ENCODE measurements at places on chromosomes 4 and X.
A peak's percentile ranks its signal among the peaks of the same experiment; 100 is the strongest.

DNA sequence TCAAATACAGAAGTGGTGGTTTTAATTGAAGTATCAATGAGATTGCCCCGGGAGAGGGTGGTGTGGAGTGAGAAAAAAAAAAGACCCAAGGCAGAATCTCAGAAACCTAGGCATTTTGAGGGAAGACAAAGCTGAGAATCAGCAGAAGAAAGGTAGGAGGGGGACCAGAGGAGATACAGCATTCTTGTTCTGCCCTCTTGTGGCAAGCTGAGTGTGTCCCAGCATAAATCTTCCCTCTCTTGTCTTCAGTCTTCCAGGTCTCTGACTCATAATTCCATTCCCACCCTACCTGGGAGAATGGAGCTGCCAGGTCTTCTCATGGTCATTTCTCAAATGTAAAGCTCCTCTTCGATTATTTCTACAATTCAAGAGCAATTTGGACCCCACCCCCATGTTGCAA lies 32.7 kb upstream of the MAGED1 start:
- peak; percentile 5 for DNase-seq

- no peak for DNase-seq
Observed at GRCh38 chr4:52263607-52264006, 212.5 kb downstream of the SPATA18 start.

DNA sequence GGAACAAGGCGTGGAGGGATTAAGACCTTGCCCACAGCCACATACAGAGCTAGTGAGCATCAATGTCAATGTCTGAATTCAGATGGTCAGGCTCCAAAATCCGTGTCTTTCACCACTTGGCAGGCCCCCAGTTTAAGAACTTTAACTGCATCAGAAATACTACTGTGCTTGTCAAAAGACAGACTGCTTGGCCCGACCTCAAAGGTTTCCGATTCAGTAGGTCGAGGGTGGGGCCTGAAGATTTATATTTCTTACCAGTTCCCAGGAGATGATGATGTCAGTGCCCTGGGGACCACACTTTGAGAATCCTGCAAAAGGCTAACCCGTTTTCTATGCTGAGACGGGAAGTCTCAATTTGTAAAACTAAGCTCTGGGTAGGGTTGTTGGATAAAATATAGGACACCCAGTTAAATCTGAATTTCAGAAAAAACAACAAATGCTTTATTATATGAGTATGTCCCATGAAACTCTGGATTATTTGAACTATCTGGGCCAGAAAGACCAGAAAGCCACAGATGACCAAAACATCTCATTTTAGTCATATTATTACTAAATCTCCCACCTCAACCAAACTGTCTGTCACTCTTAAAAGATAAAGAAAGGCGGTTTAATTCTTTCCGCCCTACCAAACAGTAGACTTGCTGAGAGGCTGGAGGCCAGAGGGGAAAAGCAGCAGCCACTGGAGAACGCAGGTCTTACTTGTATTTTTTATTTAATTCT lies 42.7 kb downstream of the GATB start:
- DNase-seq: peak; percentile 34

- DNase-seq: no peak
Observed at GRCh38 chr4:48968814-48969213, 17.3 kb upstream of the CWH43 start.

DNA sequence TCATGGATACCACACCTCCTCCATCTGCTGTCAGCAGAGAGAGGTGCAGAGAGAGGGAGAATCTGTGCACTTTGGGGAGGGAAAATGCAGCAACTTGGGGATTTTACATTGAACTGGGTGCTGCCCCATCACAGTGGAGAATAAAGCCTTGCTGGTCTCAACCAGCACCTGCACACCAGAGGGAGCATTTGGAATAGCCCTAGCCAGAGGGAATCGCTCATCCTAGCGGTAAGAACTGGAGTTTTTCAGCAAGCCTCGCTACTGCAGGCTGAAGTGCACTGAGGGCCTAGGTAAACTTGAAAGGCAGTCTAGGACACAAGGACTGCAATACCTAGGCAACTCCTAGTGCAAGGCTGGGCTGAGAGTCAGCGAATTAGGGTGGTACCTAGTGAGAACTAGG lies 148.7 kb downstream of the KDR start:
- no peak for DNase-seq

DNA sequence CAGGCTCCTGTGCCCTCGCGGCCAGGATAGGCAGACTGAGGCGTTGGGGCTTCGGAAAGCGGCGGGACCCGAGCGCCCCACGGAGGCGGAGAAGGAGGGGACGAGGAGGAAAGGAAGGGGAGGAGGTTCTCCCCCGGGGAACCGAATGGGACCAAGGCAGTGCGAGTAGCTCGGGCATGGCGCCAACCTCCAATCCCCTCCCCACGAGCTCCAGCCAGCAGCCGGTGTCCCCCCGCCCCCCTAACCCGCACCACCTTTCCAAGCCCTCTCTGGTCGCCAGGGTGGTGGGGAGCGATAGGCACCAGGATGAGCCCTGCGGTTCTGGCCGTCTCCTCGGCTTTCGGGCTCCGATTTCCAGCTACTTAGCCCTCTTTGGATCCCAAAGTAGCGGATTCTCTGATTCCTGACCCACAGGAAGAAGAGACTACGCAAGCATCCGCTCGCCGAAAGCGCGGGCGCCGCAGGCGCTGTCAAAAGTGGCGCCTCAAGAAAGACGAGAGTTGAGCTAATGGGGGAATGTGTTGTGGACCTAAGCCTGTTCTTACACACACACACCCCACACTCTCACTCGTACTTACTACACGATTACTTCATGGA lies 15.2 kb upstream of the ZIC3 start:
- DNase-seq: no peak

DNA sequence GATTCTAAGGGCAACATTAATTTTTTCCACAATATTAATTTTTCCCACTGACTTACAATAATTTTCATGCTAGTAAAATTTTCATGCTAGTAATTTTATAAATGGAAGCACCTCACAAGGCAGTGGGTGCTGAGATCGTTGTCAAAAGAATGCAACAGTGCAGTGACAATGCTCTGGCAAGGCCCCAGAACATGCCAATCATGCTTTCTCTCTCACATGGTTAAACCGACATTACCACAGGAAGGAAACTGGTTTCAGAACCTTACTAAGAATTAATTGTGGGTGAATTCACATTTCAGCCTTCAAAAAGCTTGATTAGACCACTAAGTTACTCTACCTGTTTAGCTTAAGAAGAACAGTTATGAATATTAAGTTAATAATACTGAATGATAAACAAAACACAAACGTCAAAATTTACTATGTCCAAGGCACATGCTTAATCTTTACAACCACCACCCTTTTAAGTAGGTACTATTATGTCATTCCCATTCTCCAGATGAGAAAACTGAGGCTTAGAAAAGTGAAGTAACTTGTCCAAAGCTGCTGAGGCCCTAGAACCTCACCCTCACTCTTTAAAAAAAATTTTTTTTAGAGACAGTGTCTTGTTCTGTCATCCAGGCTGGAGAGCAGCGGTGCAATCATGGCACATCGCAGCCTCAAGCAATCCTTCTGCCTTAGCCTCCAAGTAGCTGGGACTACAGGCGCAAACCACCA lies 10.0 kb upstream of the OPHN1 start:
- no peak for DNase-seq

GRCh38 chr4:89373394-89373793 lies 65.8 kb upstream of the GPRIN3 start:
- DNase-seq: no peak

DNA sequence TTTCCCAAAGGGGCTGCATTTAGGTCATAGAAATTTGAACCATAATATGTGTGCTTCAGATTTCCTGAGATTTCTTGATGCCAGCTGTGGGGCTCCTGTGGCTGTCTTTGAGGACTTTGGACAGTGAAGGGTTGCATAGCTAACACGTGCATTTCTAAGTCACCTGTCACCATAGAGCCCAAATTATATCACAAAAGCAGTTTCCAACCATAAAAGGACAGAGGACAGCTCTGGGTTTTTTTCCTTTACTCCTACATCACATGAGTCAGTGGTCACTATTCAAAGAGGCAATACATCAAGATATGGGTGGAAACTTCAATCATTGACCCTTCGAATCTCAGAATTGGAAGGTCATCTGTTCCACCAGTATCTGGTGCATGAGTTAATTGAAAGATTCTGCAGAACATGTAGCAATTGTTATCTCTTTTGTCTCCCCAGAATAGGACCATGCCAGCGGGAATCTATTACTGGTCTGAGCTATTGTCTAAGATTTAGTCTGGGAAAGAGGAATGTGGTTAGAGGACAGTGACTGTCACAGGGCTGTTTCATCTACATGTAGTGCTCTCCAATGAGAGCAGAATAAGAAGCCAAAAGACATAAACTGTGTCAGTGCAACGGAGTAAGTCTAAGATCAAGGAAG lies 133.5 kb downstream of the AASDH start:
- no peak for DNase-seq

- DNase-seq: no peak
Observed at GRCh38 chr4:178689926-178690325, 1247.7 kb upstream of the AGA start.

- DNase-seq: no peak
Observed at GRCh38 chr4:42104521-42104920, 47.9 kb downstream of the BEND4 start.

- no peak for DNase-seq
Observed at GRCh38 chr4:25313201-25313895, 774 bp downstream of the ZCCHC4 start.

DNA sequence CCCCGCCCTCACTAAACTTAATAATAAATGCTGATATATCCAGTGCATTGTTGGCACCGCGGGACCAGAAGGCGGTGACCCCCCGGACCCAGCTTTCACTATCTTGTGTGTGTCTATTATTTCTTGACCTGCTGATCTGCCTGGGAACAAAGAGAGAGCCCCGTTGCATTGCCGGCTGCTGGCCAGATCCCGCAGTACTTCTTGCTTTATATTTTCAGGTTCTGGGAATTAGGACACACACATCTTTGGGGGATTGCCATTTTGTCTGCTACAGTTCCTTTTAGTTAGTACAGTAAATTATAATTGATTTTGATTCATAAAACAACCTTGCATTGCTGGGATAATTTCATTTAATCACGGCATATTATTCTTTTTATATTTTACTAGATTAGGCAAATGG lies 2.2 kb upstream of the RTL8B start:
- DNase-seq: no peak

DNA sequence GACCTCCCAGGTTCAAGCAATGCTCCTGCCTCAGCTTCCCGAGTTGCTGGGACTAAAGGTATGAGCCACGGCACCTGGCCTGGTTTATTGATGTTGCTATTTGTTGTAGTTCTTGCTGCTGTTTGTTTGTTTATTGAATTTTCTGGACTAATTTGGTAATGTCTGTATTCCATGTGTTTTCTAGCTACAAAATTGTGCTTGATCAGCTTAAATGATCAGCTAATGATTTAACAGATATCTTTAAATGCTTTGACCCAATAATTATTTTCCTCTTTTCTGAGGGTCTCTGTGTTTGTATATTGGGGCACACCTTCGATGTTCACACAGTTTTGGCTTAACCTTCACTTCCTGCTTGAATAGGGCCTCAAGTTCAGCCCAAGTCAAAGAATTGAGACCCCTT lies 488.1 kb upstream of the HTR2C start:
- no peak for DNase-seq

DNA sequence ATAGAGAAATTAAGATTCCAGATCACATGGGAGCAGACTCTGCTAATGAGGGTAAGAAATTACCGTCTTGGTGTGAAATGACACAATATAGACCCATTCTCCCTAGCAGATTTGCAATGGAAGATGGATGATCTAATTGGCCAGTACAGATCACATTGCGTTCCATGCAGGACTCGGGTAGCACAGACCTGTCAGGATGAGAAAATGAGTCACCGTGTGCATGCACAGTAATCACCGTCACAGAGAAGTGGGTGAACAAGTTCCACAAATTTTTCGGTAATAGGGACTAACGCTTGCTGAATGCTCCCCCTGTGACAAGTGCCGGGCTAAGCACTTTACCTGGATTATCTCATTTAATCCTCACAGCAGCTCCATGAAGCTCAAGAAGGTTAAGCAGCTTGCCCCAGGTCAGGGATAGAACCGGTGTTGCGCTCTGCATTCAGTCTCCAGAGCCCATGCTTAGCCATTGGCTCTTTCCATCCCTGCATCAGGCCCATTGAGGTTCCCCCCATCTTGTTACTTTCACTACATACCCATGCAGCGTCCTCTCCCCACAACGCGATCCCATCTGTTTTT lies 375.6 kb downstream of the FBXW7 start:
- no peak for DNase-seq

DNA sequence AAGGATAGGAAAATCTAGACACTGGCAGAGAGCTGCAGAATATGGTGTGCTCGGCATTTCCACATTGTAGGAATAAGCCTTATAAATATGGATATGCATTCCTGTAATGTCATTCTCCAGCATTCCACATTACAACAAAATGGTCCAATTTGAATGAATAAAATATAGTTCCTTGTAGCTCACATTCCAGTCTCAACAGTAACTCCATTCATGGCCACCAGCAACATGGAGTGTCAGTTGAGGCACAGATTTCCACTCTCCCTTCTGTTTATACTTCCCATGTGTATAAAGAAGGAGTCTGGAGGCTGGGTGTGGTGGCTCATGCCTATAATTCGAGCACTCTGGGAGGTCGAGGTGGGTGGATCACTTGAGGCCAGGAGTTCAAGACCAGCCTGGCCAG lies 84.5 kb downstream of the AASDH start:
- DNase-seq: no peak

DNA sequence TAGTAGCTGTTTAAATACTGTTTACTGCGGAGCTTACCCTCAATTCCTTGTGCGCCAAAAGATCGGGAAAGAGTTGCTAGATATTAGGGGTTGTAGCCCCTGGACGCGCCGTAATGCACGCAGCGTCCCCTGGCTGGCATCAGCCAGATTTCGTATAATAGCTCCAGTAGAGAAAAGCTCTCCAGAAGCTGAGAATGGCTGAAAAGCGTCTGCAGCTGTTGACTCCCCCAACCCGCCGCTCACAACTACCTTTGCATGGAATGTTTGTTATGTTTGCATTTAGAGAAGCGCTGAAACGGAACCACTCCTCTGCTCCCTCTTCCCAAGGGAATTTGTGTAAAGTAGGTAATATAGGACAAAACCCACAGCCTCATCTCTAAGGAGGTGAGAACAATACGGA lies 3.7 kb downstream of the DOCK11 start:
- no peak for DNase-seq

GRCh38 chr4:141702472-141703182 lies 66.2 kb downstream of the IL15 start:
- no peak for DNase-seq

DNA sequence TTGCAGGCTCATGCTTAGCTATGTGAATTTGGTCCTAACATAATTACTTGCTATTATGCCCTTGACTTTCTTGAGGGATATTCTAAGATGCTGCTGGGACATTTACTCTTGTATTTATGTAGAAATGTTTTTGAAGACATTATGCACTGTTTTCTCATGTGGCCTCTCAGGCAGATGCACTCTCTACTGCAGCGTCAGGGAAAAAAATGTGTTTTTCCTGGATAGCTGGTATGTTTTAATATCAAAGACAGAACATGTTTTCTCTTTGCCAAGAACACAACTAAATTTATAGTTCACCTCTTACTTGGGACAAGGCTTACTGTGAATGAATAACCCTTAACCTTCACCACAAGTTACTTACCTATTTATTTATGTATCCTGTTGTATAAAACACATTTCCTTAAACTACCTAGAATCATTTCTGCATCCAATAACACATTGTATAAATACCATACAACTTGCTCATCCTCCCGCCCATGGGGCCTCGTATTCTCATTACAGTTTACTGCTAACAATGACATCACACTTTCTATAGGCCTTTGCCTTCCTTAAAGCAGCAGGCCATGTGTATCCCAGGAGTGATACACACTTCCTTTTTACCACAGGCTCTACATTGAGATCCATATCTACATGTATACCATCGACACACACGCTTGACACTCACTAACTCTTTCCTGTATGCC lies 178.7 kb downstream of the SLIT2 start:
- no peak for DNase-seq

- no peak for DNase-seq
Observed at GRCh38 chr4:99341426-99341825, 11.1 kb downstream of the ADH1C start.

All from GM20000 (cell line).